ENCODE measurements at places on chromosomes 1 and 21.
A peak's percentile ranks its signal among the peaks of the same experiment; 100 is the strongest.

- peak; percentile 93 for DNase-seq
Observed at GRCh38 chr1:112395821-112396652, at the start of gene CTTNBP2NL. CTTNBP2NL (plus strand) TSS chr1:112396214; CDS start chr1:112416166, 19,952 bp downstream.

DNA sequence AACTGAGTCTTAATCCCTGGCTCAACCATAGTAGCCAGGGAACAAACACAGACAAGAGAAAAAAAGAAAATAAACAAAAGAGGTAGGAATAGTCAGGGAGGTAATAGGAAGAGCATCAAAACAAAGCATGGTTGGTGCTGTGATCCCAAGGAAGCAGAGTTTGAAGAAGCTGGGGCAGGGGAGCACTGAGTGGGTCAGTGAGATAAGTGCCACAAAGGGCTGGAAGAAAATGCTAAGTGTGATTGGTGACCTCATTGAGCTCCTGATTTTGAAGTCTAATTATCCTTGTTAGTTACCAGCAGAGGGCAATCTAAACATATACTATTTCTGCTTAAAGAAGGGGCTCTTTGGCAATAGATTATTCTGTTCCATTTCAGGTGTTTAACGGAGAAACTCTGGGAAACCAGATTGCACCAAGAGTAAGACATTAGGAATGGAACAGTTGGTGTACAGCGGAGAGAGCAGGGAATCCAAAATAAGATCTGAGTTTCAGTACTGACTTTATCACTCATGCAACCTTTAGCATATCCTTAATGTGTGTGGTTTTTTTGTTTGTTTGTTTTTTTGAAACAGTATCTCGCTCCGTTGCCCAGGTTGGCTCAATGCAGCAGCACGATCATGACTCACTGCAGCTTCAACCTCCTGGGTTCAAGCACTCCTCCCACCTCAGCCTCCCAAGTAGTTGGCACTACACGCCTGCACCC is 30.7 kb upstream of the KIAA1614 start:
- peak; percentile 69 for DNase-seq

GRCh38 chr1:231553320-231553719 is 24.9 kb downstream of the TSNAX start:
- DNase-seq: no peak

- peak; percentile 78 for DNase-seq
Observed at GRCh38 chr1:29706936-29707335, 470.6 kb downstream of the PTPRU start.
